ENCODE measurements at places on chromosomes 13 and 19. TPM values are rescaled to one million over a fixed set of nuclear protein-coding genes. Genes with fewer than 3 reads are reported as not detected.

DNA sequence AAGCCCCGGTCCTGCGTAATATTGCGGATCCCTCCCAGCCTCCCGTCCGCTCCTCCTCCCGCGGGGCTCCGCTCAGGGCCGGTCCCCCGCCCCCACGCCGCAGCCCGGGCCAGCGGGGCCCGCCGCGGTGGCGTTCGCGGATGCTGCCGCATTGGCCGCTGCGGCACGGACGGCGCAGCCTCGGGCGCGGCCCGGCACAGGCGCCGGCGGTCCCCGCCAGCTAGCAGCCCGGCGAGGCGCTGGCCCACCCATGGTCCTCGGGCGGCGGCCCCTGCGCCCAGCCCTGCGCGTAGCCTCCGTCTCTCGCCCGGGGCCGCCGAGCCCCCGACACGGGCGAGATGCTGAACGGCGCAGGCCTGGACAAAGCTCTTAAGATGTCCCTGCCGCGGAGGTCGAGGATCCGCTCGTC is at the start of gene ATP8A2:
ATP8A2 (plus strand) TSS at position 100 of the 409 bp plus-strand sequence; CDS start at position 339, 239 bp downstream.
- H3K36me3 ChIP-seq, result no peaks in the 10 kb centered on the region
- no peak within 1 kb of the TSS for H3K27ac ChIP-seq
- no peak for DNase-seq

GRCh38 chr19:30069535-30070197 is 127.6 kb downstream of the URI1 start:
- H3K27me3 ChIP-seq, result no peaks in the 10 kb centered on the region
- peak overlapping the region; percentile 56 for H3K27ac ChIP-seq
- no peaks in the 10 kb centered on the region for H3K36me3 ChIP-seq
- H3K4me1 ChIP-seq, result peaks cover 18% of the 10 kb centered on the region

DNA sequence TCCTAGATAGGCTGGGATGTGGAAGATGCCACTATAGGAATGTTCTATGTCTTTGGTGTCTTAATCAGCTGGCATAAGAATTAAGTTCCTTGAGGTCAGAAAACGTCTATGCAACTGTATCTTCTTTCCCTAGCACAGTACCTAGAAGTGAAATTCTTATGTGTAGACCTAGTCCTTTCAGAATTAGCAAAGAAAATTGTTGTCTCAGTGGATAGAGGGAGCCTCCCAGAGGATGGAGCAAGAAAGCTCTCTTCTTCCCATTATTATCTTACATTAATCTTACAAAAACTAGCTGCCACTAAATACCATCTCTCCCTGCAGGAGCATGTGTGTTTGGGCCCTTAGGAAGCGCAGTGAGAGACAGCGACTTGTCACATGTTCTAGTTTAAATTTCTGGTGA is 11.6 kb downstream of the CLDN10 start:
- H3K27me3 ChIP-seq, result no peaks in the 10 kb centered on the region
- H3K36me3 ChIP-seq, result no peaks in the 10 kb centered on the region
- no peak overlapping the region for H3K27ac ChIP-seq

GRCh38 chr13:111011899-111012298 is 97.0 kb upstream of the ANKRD10 start:
- H3K4me3 ChIP-seq, result no peak overlapping the region
- no peak overlapping the region for H3K27ac ChIP-seq
- no peaks in the 10 kb centered on the region for H3K36me3 ChIP-seq
- DNase-seq, result no peak
- H3K27me3 ChIP-seq, result no peaks in the 10 kb centered on the region

- H3K36me3 ChIP-seq, result no peaks in the 10 kb centered on the region
- no peak overlapping the region for H3K27ac ChIP-seq
- no peak overlapping the region for H3K4me3 ChIP-seq
Measured at GRCh38 chr13:102768909-102769308, 4.7 kb downstream of the TEX30 start.

- no peaks in the 10 kb centered on the region for H3K27me3 ChIP-seq
- no peak overlapping the region for H3K27ac ChIP-seq
Measured at GRCh38 chr13:51371768-51372399, 32.4 kb downstream of the SERPINE3 start.

GRCh38 chr13:49063497-49063896 is 87.8 kb downstream of the FNDC3A start:
- DNase-seq, result no peak
- H3K4me3 ChIP-seq, result no peak overlapping the region
- H3K4me1 ChIP-seq, result no peaks in the 10 kb centered on the region
- H3K36me3 ChIP-seq, result no peaks in the 10 kb centered on the region

DNA sequence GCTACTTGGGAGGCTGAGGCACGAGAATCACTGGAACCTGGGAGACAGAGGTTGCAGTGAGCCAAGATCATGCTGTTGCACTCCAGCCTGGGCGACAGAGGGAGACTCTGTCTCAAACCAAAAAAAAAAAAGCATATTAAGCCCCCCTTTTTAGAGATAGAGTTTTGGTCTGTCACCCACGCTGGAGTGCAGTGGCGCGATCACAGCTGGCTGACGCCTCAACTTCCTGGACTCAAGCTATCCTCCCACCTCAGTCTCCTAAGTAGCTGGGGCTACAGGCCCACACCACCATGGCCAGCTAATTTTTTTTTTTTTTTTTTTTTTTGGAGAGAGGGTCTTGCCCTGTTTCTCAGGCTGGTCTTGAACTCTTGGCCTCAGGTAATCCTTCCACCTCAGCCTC is 34.2 kb upstream of the MAP3K10 start:
- no peak for DNase-seq
- H3K4me3 ChIP-seq, result no peak overlapping the region
- H3K27me3 ChIP-seq, result 0 out of 2 replicates have a peak, but pooled peaks cover 1% of the 10 kb centered on the region
- no peaks in the 10 kb centered on the region for H3K36me3 ChIP-seq
- no peaks in the 10 kb centered on the region for H3K4me1 ChIP-seq
- H3K27ac ChIP-seq, result no peak overlapping the region

DNA sequence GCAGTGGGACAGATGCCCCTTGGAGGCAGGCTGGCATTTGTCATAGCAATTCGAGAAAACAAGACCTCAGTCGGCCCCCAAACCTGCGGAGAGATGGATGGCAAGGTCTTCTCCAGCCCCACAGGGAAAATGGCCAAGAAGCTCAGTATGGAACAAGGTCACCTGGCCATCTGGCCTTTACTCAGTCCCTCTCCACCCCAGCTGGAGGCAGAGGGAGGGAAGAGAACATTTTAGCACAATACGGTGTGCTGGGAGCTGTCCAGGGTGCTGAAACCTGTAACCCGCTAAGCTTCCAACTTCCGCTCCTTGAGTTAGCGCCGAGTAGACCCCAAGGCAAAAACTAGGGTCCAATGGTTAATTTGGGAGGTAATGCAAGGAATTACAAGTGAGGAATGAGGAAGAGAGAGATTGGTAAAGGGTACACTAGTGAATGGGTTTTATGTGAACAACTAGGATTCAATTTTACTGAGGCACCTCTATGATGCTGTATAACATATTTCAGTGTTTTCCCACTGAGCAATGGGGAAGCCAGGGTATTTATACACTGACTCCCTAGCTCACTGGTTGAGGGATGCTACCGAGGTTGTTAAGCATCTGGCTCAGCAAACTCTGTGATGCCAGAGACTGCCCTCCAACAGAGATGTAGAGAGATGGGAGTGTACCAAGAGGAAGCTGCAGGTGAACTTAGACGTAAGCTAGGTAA is 64.3 kb downstream of the CACNA1A start:
- H3K27ac ChIP-seq, result no peak overlapping the region
- H3K36me3 ChIP-seq, result no peaks in the 10 kb centered on the region
- DNase-seq, result peak; percentile 83
- no peak overlapping the region for H3K4me3 ChIP-seq
- no peaks in the 10 kb centered on the region for H3K4me1 ChIP-seq

DNA sequence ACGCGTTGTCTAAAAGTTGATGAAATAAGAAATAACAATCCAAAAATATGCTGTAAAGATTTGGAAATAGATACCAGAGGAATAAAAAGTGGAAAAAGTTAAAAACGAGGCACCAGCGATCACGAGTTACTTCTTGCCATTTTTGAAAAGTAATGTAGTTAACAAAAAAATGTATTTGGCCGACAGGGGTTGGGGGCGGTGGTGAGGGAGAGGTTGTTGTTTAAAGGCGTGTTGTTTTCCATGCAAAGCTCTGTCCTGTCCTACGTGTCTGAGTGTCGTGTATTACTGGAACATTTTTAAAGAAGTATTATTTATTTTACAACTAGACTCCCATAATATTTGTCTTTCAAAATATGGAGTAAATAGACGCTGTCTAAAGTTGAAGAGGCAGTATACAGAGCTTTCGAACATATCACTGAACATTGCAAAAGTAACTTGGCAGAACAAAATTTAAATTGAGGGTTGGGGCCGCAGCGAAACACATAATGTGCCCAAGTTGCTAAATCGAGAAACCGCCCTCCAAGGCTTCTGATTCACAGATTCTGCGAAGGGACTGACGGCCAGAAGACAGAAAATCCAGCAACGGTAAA is 823 bp downstream of the FBXO17 start:
- no peaks in the 10 kb centered on the region for H3K36me3 ChIP-seq
- DNase-seq, result no peak
- no peaks in the 10 kb centered on the region for H3K27me3 ChIP-seq
- H3K4me1 ChIP-seq, result no peaks in the 10 kb centered on the region

GRCh38 chr19:3813473-3814392 is 27.6 kb upstream of the MATK start:
- peaks cover 11% of the 10 kb centered on the region for H3K27me3 ChIP-seq
- no peak for DNase-seq
- no peaks in the 10 kb centered on the region for H3K36me3 ChIP-seq
- H3K27ac ChIP-seq, result no peak overlapping the region

DNA sequence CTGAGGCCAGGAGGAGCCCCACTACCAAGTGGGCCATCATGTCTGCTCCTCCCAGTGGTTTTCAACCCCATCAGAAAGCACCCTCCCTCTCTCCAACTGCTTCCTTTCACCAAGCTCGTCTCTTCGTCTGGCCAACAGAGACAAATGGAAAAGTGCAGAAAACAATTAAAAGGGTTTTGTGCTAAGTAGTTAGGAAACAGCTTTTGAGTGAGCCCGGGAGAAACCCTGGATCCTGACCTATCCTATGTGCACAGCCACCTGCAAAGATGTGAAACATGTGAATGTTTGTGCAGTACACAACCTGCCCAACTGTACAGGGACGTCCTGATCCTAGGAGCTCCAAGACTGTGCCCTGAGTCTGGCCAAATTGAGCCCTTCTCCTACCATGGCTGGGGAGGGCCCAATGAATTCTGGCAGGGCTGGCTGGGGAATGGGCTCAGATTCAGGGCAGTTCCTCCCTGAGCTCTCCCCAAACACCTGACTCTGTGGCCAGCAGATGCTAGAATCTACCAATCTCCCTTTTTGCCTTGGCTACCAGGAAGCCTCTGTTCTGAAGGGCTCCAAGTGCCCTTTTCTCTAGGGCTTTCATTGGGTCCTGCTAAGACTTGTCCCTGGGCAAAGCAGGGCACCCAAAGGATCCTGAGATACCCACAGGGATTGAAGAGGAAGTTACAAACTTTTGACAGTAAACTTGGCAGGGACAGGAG is 7.9 kb downstream of the TLE5 start:
- no peaks in the 10 kb centered on the region for H3K4me1 ChIP-seq
- no peak overlapping the region for H3K4me3 ChIP-seq
- H3K27me3 ChIP-seq, result no peaks in the 10 kb centered on the region
- H3K36me3 ChIP-seq, result peaks cover 46% of the 10 kb centered on the region
- no peak overlapping the region for H3K27ac ChIP-seq
- DNase-seq, result no peak

- H3K27ac ChIP-seq, result no peak overlapping the region
- no peak overlapping the region for H3K4me3 ChIP-seq
- H3K4me1 ChIP-seq, result no peaks in the 10 kb centered on the region
- no peaks in the 10 kb centered on the region for H3K36me3 ChIP-seq
- H3K27me3 ChIP-seq, result no peaks in the 10 kb centered on the region
Measured at GRCh38 chr13:43758834-43759233, 27.9 kb downstream of the ENOX1 start.

- DNase-seq, result no peak
- H3K27me3 ChIP-seq, result no peaks in the 10 kb centered on the region
- H3K4me1 ChIP-seq, result no peaks in the 10 kb centered on the region
Measured at GRCh38 chr13:72121466-72121865, 254.5 kb upstream of the DACH1 start.

- no peak for DNase-seq
- H3K36me3 ChIP-seq, result no peaks in the 10 kb centered on the region
- H3K27ac ChIP-seq, result no peak overlapping the region
- H3K4me1 ChIP-seq, result peaks cover 7% of the 10 kb centered on the region
Measured at GRCh38 chr13:50511877-50512341, 331.6 kb downstream of the DLEU7 start.

The ZNF146 gene
- 210 TPM for total RNA-seq

The TMEM59L gene
- 0.20 TPM for total RNA-seq

The ZNF260 gene
- 24.0 TPM for total RNA-seq

The SPINT2 gene
- 0.45 TPM for total RNA-seq

The JAK3 gene
- total RNA-seq, result 0.03 TPM

The GPR18 gene
- total RNA-seq, result not detected

The GPC5 gene
- 0.49 TPM for total RNA-seq

The KIR2DL4 gene
- total RNA-seq, result not detected
